ENCODE measurements at places on chromosomes 12 and 14.

DNA sequence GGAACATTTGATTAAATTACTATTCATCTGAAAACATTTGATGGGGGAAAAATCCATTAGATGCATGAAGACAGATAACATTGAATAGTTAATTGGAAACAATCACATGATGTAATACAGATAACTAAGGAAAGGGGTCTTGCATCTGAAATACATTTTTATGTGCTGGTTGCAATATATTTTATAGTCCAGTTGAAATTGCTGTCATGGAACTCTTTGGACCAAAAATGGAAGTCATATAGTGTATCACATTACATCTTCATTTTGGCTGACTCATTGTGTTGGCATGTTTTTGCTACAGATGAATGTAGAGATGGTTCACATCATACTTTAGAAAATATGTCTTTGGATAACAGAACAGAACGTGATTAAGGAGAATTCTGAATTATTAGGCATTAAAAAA is 43.0 kb upstream of the GNPNAT1 start:
- no peak for DNase-seq

- DNase-seq: no peak
Observed at GRCh38 chr12:49923035-49923644, 19.4 kb upstream of the FAIM2 start.

DNA sequence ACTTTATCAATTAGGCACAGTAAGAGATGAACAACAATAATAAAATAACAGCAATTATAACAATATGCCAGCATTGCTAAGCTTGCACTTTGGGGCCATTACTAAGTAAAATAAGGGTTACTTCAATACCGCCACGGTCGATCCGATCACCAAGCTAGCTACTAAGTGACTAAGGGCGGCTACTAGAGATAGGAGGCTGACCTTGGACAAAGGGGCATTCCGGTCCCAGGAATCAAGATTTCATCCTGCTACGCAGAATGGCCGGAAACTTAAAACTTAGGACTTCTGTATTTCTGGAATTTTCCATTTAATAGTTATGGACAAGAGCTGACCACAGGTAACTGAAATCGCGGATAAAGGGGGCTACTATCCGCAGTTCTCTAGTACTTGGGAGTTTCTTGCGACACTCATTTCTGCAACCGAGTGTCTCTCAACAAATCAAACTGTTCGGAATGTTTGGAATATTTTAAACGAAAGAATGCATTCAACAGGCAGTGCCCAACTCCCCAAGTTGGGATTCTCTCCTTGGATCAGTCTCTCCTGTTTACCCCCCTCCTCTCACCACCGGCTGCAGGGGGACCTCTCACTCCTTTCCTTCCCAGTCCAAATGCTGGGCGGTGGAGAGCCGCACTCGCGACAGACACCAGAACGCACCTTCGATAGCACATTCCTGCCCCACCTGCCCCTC is 650 bp downstream of the HEBP1 start:
- no peak for DNase-seq

DNA sequence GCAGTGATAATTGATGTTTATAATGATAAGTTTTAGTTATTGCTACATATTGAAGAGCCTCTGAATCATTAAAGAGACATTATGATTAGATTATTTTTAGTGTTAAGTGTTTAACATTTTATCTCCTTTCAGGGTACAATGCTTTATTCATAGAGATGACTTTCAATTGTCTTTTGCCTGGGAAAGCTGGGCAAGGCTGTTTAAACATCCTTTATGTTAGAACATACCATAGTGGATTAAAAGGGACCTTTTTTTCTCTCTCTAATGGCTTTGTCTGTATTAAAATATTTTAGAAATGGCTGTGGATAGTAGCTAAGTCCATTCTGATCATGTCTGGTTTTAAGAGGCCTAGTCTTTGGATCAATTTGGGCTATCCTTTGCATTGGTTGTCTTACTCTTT is 427.5 kb upstream of the MIS18BP1 start:
- DNase-seq: no peak

GRCh38 chr12:115147916-115148315 is 463.9 kb upstream of the TBX3 start:
- no peak for DNase-seq

GRCh38 chr12:9115731-9116559 is at the start of gene A2M:
TSS of gene A2M (minus strand) at chr12:9115919. CDS start at chr12:9115849, 70 bp downstream.
- no peak for DNase-seq

GRCh38 chr12:54068418-54069070 is 14.9 kb downstream of the HOXC4 start:
- DNase-seq: no peak

- no peak for DNase-seq
Observed at GRCh38 chr14:95237121-95237957, 80.0 kb upstream of the DICER1 start.

GRCh38 chr12:6852651-6853354 is 853 bp downstream of the USP5 start:
- DNase-seq: no peak

- no peak for DNase-seq
Observed at GRCh38 chr12:119011231-119011630, 29.9 kb downstream of the SRRM4 start.

DNA sequence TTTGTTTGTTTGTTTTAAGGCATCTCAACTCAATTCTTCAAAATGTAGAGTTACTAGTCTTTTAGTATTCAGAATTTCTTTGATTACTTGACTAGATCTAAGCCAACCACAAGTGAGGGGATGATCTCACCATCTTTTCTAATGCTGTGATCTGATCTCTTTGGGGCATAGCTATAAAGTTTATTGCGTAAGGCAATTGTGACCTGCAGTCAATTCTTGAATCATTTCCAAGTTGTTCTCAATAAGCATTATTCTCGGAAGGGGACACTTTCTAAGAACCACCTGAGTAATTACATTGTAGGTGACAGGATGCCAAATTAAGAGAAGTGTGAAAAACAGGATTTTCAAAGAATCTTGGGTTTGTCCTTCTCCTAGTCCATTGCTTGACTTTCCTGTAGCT is 13.1 kb downstream of the DACT1 start:
- DNase-seq: no peak

DNA sequence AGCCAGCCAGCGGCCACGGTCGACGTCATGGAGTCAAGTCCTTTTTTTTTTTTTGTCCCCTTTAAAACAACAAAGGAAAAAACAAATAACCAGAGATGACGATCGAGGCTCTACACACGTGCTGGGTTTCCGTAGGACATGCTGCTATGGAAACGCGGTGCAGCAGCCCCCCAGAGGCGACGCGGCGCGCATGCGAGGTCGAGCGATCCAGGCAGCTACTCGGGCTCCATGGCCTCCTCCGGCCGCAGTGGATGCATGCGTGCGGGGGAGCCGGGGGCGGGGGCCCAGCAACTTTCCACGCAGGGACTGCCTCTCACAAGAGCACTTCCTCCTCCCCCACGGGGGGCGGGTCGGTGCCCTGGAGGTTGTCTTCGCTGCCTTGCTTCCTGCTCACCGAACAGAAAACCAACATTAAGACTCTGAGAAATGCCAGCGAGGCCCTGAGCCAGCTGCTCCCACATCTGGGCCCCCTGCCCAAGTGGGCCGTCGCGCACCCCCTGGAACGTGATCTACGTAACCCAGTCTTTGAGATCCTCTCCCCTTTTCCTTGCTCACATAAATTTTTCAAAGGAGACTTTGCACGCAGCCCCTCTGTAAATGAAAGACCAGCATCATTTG is 30.7 kb downstream of the P2RX4 start:
- peak; percentile 95 for DNase-seq

DNA sequence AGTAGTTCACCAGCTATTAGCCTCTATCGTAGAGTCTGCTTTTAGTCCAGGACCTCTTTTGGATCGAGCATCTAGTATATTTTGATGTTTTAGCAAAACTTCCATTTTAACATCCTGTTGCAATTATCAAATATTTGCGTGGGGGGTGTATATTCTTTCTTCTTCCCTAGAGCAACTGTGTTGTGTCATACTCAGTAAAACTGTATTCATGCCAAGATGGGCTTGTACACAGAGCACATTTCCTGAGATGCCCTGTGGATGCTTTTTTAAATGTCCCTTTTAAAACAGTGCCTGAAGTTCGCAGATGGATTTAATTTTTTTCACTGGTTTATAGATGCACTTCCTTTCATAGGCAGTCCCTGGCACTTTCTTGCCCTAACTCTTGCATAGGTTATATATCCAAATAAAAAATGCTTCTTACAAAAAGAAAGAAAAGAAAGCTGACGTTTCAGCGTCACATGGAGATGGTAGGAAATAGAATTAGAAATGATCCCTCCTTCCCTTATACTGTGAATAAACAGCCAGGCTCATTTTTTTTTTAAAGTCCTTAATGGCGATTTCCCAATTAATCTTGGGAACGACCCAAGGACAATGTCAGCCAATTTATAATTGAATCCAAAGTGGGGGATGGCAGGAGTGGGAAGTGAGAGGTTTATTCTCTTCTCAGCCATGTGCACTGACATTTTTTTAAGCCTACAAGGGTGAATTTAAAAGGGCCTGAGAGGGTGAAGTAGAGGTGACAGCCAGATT is 247.0 kb downstream of the SLC41A2 start:
- DNase-seq: no peak

- no peak for DNase-seq
Observed at GRCh38 chr12:125083072-125083471, 17.8 kb downstream of the AACS start.

- no peak for DNase-seq
Observed at GRCh38 chr14:88129306-88130056, 124.5 kb downstream of the GPR65 start.

DNA sequence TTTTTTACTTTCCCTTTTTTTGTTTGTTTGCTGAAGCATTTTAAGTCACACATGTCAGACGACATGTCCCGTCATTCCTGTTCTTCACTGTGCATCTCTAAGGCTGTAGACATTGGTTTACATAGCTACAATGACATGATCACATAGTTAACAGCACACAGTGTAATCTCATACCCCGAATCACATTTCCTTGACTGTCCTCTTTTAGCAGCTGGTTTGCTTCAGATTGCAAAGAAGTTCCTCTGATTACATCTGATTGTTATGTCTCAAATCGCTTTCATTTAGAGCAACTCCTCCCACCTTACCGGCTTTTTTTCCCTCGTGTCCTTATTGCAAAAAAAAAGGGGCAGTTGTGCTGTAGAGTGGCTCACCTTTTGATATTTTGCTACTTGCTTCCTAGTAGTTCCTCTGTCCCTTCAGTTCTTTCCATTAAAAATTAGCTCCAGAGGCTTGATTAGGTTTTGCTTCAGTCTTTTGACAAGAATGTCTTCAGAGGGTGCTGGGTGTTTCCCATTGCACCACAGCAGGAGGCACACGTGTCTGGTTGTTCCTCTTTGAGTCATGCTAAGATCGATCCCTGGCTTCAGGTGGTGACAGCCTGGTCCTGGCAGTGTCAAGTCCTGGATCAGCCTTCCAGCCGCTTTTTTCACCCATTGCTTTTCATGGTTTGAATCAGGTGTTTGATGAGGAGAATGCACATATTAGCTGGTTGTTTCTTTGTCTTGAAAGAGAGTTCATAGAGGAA is 35.0 kb downstream of the ZNF664 start:
- DNase-seq: no peak

DNA sequence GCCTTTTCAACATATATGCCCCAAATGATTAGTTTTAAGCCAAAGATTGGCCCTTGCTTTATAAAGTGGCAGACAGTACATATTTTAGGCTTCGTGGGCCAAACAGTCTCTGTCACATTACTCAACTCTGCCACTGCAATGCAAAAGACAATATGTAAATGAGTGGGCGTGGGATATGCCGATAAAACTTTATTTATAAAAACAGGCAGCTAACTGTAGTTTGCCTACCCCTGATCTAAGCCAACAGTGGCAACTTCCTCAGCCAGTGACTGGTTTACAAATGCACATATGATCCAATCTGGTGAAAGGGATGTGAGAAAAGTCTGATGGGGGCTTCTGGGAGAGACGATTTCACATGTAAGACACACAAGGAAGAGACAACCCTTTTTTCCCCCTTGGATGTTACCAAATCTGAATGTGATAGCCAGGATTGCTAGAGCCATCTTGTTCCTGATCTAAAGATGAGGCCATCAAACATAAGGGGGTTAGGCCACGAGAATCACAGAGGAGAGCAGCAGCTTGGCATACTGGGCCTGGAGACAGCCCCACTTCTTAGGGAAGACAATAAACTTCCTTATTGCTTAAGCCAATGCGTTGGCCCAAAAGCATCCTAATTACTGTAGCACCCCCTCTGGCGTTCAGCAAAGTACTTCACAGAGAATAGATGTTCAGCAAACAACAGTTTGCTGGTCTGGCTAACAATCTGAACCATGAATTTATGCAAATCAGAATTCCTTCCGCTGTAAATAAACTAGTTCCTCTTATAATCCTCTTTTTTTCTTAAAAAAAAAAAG is 75.2 kb upstream of the TMCC3 start:
- DNase-seq: peak; percentile 22

- no peak for DNase-seq
Observed at GRCh38 chr14:105884808-105885281, 358.5 kb downstream of the TMEM121 start.

DNA sequence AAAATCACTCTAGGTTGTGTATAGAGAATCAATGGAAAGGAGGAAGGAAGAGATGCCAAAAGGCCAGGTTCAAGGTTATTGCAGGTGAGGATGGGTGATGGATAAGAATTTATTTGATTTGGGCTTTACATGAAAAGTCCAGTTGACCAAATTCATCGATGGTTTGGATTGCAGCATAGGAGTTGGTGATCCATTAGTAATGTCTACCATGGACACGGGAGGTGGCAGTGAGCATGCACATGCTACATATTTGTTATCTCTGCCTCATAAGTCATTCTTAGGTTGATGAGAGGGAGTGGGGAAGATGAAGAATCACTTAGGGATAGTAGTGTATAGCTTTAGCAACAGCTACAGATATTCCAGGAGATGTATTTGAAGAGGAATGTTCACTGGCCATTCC is 211.4 kb downstream of the PHETA1 start:
- no peak for DNase-seq

- no peak for DNase-seq
Observed at GRCh38 chr12:53770281-53770680, 18.5 kb upstream of the CISTR start.

DNA sequence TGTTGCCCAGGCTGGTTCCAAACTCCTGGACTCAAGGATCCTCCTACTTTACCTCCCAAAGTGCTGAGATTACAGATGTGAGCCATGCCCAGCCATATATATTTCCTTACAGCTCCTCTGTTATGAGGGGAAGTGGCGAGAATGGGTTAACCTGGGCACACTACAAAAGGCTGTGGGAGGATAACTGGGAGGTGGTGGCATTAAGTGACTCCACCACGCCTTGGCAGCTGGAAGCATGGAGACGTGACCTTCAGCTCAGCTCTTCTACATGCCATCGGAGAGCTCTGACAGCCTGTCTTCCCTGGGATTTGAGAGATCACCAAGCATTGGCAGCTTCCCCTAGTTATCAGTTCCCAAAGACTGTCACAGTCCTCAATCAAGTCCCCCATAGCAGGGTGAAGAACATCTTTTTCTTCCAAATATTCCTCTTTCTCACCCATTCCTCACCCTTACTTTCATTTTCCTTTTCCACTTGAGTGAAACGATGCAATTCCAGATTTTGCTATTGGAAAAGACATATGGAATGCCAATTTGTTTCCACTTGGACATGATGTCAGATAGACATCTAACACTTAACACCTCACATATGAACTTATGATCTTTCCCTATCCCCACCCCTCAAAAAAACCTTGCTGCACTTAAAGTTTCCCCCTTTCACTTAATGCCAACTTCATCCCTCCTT is 48.5 kb downstream of the PHLDA1 start:
- DNase-seq: no peak

GRCh38 chr12:96054244-96054610 is 18.8 kb upstream of the LTA4H start:
- DNase-seq: no peak
